ENCODE measurements at places on chromosomes 7 and 10. TPM values are rescaled to one million over a fixed set of nuclear protein-coding genes. Genes with fewer than 3 reads are reported as not detected.

The VAX1 gene
- total RNA-seq = 0.05 TPM

The TCERG1L gene
- total RNA-seq = 2.1 TPM

The SPDYE16 gene
- 0.26 TPM for total RNA-seq

The GPRIN2 gene
- 0.30 TPM for total RNA-seq

The ZNF488 gene
- total RNA-seq = 0.38 TPM

The SRPK2 gene
- 44.0 TPM for total RNA-seq

The MSMB gene
- not detected for total RNA-seq

The ZNF239 gene
- 7.9 TPM for total RNA-seq

The ANK3 gene
- 184 TPM for total RNA-seq

The TYSND1 gene
- total RNA-seq = 6.1 TPM

The CYP26C1 gene
- 0.81 TPM for total RNA-seq

The SPAM1 gene
- 0.14 TPM for total RNA-seq

The PLPP4 gene
- 11.4 TPM for total RNA-seq

The PTN gene
- 30.1 TPM for total RNA-seq

The AP5Z1 gene
- 24.8 TPM for total RNA-seq

The MYL10 gene
- not detected for total RNA-seq

The PURB gene
- 10.3 TPM for total RNA-seq

The C10orf143 gene
- 2.8 TPM for total RNA-seq

The GPNMB gene
- total RNA-seq = 2.1 TPM

The HPS6 gene
- 13.0 TPM for total RNA-seq

The TDRD1 gene
- total RNA-seq = not detected

The UPK3BL2 gene
- 0.53 TPM for total RNA-seq

The VWDE gene
- total RNA-seq = 0.16 TPM

The CALML3 gene
- 0.93 TPM for total RNA-seq

The FAM171A1 gene
- total RNA-seq = 31.2 TPM

The LRIT1 gene
- 0.18 TPM for total RNA-seq

The DKK1 gene
- 3.4 TPM for total RNA-seq

The RHBDD2 gene
- total RNA-seq = 59.1 TPM

The MICALL2 gene
- total RNA-seq = 9.6 TPM

The KIF11 gene
- 23.9 TPM for total RNA-seq

The ARPC1A gene
- 140 TPM for total RNA-seq

The WDR86 gene
- 3.1 TPM for total RNA-seq

The DGKI gene
- 16.5 TPM for total RNA-seq

The HTR5A gene
- 0.09 TPM for total RNA-seq

The C7orf57 gene
- 0.22 TPM for total RNA-seq

The OR6B1 gene
- 0.08 TPM for total RNA-seq

The ZMYND11 gene
- 32.3 TPM for total RNA-seq

The NEUROG3 gene
- 0.38 TPM for total RNA-seq

The COL28A1 gene
- total RNA-seq = 0.55 TPM

The FGL2 gene
- total RNA-seq = 0.37 TPM

The PCDH15 gene
- 11.1 TPM for total RNA-seq

The CALU gene
- 66.7 TPM for total RNA-seq

The PHTF2 gene
- total RNA-seq = 36.9 TPM

The PHKG1 gene
- 1.8 TPM for total RNA-seq

The MYO1G gene
- 0.34 TPM for total RNA-seq

The FAM20C gene
- 18.3 TPM for total RNA-seq

The PPP1R3A gene
- total RNA-seq = not detected

The CUX1 gene
- 13.1 TPM for total RNA-seq

The HGF gene
- total RNA-seq = 0.09 TPM

The PLXNA4 gene
- total RNA-seq = 4.2 TPM

The GRM3 gene
- total RNA-seq = 2.3 TPM

All from motor neuron (in vitro differentiated cells).